Activated naive CD4-positive, alpha-beta T cell treated with Interleukin-2 at 50 U/mL for 16 hours (primary cell): ENCODE measurements at places on chromosomes 12 and 14.

- no peak for DNase-seq
These were observed 78.6 kb upstream of the SCN8A start for GRCh38 chr12:51512438-51512837.

DNA sequence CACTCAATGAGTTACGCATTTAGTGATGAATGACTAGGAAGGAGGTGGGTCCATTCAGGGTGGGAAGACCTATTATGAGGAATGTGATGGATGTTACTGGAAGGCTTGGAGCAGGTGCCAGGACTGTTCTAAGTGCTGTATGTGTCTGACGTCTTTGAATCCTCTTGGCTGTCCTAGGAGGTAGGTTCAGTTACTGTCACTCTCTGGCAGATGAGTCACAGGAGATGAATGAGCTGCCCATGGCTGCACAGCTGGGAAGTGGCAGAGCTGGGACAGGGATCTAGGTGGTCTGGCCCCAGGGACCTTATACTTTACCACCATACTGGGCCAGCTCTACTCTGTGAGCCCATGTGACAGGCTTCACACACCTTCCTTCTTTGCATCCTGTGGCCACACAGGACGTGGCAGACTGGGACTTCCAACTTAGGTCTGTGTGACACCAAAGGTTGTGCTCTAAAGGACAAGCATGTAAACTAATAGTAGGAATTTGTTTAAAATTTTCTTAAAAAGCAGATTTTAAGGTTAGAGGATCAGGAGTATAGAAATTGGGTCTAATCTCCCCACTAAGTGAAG, 24.0 kb downstream of the TCTN1 start:
- no peak for DNase-seq

- DNase-seq, result no peak
These were observed 55.4 kb upstream of the GARIN2 start for GRCh38 chr14:67133595-67134441.

GRCh38 chr12:38424436-38424835, 107.9 kb downstream of the ALG10B start:
- DNase-seq, result no peak

DNA sequence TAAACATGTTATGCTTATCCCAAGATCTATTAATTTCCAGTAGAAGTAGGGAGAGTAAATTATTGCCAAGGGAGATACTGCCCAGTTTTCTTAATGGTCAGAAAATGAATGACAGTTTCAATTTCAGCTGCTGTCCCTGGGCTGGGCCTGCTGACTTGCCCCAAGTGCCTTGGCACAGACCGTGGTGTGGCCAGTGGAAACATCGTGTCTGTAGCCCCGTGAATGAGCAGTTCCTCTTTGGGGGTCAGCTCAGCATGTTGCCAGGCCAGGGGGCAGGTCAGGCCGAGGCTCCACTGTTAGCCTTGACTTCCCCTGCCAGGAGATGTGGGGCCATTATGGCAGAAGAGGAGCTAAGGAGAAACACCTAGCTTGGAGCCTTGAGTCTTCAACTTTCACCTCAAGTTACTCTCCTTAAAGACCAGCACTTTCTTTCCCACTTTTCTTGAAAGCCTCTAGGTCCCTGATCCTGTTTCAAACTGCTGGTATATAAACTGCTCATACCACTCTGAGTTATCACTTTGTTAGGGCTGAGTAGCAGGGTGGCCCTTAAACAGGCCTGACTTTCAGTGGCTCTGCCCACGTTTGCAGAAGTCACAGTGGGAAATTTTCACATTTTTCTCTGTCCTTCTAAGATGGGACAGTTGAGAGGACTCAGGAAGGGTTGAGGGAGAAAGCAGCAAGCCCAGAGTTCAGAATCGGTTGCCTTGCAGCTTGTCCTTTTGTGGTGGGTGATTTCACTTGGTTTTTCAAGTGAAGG, 73.2 kb downstream of the SUSD6 start:
- DNase-seq, result no peak

DNA sequence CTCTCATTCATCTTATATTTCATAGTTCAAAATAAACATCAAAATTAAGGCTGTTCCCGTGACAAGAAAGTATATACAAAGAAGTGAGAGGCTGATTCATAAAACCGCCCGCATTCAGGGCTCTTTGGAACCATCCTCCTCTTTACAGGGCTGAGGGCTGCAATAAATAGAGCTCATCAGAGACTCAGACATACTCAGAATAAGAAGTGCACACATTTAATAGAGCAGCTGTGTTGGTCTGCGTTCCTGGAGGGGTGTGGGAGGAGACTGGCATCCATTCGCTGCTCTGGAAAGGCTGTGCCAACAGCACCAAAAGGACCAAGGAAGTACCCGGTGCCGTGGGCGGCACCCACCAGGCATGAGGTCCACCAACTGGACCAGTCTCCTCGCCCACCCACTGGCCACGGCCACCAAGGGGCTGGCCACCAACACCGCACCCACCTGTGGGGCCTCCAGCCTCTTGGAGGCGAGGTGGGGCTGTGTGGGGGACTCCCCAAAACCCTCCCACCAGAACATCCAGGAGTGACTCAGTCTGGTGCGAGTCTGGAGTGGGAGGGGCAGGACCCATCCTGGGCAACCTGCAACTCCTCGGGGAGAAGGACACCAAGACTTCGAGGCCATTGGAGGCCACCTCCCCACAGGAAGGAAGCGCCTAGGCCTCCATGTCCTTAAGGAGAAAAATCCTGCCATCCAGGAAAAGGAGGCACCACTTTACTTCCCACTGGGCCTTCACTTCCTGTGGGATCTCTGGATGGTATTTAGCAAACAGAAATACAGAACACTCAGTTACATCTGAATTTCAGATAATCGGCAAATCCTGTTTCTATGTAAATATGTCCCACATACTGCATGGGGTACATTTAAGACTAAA, 32.7 kb downstream of the VCPKMT start:
- DNase-seq, result peak; percentile 74

DNA sequence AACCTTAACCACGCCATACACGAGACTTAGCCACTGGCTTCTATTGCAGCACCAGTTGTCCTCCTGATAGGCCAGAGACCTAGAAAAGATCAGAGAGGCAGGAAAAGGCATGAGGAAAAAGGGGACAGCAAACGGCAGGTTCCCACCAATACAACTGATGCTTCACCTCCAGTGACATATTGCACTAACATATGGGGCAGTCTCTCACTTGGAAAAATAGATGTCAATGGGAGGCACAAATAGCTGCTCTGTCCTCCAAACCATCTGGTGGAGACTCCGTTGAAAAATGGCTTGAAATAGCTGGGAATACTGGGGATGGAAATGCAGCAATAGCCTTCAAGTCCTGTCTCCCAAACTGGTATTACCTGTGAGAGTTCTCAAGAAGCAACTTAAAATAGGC, 20.3 kb downstream of the SLC8A3 start:
- no peak for DNase-seq

DNA sequence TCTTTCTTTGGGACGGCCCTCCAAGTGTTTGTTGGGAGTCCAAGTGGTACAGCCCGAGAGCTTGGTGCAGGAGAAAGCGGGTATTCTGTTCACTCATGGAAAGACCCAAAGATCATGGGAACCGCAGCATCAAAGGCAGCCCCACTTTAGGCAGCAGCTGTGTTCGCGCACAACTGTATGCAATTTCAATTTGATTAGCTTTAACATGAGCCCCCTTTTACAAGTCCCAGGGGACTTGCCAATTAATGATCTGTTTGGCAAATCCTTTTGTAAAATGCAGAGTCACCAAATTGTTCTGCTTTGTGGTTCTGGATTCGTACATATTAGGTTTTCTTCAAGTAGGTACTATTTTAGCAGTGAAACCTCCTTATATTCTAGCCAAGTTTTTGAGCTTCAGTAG, 217.7 kb downstream of the AACS start:
- no peak for DNase-seq

DNA sequence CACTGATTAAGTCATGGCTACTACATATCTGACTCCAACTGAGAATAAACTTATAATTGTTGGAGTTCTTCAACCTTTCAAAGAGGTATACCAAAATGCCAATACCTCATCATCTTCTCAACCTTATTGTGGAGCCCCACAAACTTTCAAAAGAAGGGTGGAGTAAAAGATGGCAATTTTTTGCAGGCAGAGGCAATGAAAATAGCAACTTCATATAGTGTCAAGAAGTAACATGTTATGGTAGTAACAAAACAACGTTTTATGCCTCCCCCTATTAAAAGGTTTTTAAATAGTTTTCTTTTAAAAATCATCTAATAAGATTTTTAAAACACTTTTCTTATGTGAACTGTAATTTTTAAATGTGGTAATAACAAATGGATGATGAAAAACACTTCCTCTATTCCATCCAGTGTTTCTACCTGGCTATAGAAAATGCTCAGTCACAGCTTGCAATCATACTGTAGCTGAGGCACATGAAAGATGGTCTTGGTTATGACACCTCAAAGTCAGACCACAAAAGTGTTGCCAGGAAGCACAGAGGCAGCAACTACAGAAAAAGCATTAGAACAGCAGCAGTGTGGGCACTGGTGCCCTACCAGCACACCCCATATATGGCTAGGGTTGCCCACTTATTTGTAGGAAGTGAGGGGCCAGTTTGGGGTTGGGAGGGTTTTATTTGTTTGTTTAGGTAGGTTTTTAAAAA, 7.0 kb downstream of the PPP1R12A start:
- peak; percentile 47 for DNase-seq

DNA sequence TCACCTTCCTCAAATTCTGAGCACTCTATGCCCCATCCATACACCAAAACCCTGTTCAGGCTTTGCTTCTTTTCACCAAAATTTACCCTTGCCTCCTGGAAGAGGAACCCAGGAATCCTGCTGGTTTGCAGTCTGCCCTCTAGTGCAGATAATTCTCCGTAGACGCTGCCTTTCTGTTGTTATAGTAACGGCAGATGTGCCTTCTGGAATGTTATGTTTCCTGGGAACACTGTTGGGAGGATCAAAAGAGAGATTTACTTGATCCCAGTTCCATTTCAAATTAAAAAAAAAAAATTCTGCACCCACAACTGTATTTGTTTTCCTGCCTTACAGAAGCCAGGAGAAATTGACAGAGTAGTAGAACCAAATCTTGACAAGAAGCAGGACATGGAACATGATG, 104.2 kb upstream of the RMST start:
- DNase-seq, result no peak

- DNase-seq, result no peak
These were observed 76.3 kb upstream of the PSMC1 start for GRCh38 chr14:90179809-90180779.

DNA sequence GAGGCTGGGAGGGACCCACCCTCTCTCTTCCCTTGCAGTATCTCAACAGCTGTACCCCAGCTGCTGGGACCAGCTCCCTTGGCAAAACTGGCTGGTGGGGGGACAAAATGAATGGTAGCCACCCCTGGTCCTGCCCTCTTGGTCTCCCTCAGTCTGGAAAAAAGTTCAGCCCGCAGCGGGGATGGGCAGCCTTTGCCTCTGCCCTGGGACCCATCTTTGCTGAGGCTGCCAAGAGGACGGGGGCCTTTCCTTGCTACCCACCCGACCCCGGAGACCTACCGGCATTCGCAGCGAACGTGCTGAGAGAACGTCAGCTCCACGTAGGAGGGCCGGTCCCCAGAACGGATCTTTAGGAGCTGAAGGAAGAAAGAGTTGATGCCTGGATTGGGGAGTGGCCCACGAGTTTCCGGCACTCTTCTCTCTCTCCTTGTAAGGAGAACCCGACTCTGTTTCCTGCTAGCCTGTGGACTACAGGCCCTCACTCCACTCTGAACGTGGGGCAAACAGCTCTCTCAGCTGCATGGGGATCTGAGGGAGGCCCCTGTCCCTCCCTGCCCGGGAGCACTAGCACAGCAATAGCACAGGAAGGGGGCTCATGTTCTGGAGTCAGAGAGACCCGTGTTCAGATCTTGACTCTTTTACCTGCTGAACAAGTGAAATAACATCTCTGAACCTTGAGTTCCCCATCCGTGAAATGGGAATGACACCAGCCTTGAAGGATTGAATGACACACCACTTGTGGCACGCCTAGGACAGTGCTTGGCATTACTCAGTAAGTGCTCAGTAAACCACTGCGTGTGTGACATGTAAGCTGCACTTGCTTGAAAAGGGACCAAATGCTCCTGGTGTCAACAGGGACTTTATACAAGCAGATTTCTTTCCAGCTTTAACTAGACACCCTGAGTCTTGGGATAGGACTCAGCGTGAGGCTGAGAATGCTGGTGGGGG, 6.9 kb downstream of the PGF start:
- no peak for DNase-seq
